Mesothelial cell of epicardium (in vitro differentiated cells): ENCODE measurements at places on chromosomes 7 and 10.

DNA sequence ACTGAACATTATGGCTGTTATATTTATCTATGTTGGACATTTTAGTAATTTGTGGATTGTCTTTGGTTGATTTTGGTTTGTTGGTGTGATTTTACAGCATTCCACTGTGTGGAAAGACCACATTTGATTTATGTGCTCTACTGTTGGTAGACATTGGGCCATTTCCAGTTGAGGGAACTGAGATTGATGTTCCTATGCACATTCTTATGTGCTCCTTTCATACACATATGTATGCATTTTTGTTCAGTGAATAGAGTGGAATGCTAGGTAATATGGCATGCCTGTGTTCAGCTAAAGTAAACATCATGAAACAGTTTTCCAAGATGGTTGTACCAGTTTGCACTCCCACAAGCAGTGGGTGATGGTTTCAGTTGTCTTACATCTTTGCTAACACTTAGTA lies 15.1 kb downstream of the CACNB2 start:
- DNase-seq: no peak

- DNase-seq: no peak
Measured at GRCh38 chr10:88157981-88158465, 294.6 kb downstream of the PTEN start.

GRCh38 chr7:100604976-100605911 lies 3.1 kb downstream of the PCOLCE start:
- DNase-seq: peak; percentile 57

GRCh38 chr10:29820890-29821461 lies 186.2 kb upstream of the SVIL start:
- no peak for DNase-seq

DNA sequence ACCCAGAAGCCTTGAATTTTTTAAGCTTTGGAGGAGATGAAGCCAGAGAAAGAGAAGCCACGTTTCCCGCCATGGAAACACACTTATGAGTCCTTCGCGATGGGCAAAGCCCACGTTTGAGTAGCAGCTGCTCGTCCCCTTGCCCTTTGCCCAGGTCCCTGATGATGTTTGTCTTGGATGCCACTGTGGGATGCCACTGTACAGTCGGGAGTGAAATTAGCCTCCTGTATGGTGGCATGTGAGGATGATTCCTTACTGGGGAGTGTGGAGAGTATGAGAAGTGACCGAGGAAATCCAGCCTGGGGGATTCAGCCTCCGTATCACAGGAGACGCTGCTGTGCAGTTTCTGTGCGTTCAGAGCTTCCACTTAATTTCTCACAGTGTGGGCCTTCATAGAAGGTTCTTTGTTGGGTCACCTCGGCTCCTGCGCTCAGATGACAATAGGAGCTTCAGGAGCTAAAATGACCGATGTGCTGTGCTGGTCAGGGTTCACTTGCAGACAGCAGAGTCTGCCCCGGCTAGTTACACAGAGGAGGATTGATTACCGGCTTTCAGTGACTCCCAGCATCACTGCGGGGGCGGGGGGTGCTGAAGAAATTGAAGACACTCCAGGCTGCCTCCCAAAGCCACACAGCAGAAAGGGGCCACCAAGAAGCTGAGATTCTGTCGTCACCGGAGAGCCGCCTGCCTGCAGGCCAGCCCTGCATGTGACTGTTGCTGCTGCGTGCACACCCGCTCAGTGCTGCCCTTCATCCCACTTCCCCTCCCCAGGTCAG lies 122.1 kb upstream of the SFMBT2 start:
- no peak for DNase-seq

- DNase-seq: no peak
Measured at GRCh38 chr7:91029688-91030087, 234.5 kb upstream of the FZD1 start.

DNA sequence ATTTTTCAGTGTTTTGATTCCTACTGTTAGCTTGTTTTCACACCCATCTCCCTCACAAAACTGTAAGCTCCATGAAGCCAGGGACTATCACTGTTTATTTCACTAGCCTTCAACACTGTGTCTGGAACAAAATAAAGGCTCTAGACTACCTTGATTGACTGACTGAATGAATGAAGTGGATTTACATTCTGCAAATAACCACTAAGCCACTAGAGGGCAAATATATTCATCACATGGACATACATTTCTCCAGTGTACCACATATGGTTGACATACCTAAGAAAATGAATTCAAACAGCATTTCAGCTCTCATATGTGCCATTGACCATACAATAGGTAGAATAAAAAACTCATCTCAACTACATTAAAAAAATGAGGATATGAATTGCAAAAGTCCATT lies 185.9 kb downstream of the RAB11FIP2 start:
- DNase-seq: no peak

GRCh38 chr7:129778770-129779601 lies 167.5 kb downstream of the NRF1 start:
- DNase-seq: no peak

- peak; percentile 49 for DNase-seq
Measured at GRCh38 chr7:29989257-29989995, at the start of gene SCRN1. SCRN1 (minus strand) TSS chr7:29989801; CDS start chr7:29969067, 20,734 bp downstream.

GRCh38 chr7:33916357-33917081 lies 11.2 kb downstream of the BMPER start:
- DNase-seq: no peak

DNA sequence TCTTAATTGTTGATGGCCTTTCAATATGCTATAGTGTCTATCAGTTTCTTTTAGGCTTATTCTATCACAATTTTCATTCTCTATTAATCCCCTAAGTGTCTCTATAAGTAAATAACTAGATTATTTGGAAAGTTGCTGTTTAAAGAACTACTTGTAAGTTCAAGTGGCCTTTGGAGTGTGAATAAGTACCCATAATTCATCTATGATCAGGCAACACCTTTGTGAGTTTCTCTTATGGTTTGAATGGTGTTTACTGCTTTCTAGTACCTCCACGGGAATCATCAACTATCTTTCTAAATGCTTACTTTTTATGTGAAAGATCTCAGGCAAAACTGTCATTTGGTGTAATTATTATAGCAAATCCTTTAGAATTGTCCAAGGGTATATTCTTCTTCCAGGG lies 166.7 kb downstream of the POU6F2 start:
- no peak for DNase-seq

- no peak for DNase-seq
Measured at GRCh38 chr7:123645516-123645915, 10.2 kb upstream of the LMOD2 start.

- DNase-seq: no peak
Measured at GRCh38 chr7:142914121-142914520, 19.4 kb downstream of the TRPV5 start.

GRCh38 chr10:112750427-112751167 lies 199.4 kb upstream of the TCF7L2 start:
- no peak for DNase-seq

DNA sequence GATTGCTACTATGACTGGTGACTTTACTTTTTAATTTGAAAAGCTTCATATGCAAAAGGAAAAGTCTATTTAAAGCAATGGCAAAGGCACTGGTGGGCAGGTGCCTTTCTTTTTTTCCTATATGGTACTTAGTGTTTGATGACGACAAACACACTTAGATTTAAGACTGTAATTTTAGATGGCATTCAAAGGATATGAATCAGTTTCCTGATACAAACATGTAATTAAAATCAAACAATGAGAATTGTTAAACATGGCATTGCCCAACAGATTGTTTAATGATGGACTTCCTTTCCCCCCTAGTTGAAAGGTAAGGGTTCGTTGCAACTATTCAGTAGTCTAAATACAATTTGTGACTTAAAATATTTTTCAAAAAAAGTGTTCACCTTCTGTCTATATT lies 106.5 kb upstream of the SEMA3C start:
- no peak for DNase-seq

DNA sequence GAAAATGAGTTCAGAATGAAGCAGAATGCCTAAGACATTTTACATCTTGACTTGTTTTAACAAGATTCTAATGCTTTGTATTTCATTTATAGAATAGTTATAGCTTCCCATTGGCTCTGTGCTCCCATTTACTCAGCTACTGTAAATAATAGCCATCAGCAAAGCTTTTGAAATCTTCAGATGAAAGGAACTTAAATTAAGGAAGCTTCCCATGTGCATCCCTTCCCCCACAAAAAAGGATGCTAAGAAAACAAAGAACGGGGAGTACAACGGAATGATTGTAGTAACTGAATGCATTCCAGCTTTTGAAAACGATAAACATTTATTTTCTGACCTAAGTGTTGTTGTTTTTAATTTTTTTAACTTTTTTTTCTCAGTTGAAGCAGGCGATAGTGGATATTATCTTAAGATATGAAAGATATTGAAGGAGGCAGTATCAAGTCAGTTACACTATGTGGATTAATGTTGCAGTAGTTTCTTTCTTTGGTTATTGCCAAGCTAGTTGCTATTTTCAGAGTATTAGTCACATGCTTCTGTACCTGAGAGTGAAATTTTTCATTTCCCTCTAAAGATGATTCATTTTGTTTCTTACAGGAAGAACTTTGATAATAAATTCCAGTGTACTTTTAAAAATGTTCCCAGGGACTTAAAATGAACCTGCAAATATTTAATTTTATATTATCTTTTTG lies 129.2 kb downstream of the KCND2 start:
- no peak for DNase-seq

DNA sequence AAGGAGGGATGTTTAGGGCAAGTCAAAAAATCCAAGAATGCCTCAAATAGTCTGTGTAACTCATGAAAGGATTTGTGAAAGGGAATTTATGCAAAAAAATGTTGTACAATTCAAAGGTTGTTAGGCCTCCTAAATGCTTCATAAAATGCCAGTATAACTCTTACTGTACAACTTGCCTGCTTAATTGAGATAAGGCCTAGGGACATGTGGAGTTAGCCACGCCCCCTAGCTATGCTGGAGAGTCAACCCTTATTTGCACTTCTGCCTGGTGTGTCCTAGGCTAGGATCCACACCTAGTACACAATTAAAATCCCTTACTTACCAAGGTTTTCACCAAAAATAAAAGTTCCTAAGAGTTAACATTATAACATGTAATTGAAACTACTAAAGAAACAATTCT lies 77.2 kb downstream of the ZNF680 start:
- DNase-seq: no peak

GRCh38 chr10:17276756-17277424 lies 48.8 kb downstream of the VIM start:
- no peak for DNase-seq

DNA sequence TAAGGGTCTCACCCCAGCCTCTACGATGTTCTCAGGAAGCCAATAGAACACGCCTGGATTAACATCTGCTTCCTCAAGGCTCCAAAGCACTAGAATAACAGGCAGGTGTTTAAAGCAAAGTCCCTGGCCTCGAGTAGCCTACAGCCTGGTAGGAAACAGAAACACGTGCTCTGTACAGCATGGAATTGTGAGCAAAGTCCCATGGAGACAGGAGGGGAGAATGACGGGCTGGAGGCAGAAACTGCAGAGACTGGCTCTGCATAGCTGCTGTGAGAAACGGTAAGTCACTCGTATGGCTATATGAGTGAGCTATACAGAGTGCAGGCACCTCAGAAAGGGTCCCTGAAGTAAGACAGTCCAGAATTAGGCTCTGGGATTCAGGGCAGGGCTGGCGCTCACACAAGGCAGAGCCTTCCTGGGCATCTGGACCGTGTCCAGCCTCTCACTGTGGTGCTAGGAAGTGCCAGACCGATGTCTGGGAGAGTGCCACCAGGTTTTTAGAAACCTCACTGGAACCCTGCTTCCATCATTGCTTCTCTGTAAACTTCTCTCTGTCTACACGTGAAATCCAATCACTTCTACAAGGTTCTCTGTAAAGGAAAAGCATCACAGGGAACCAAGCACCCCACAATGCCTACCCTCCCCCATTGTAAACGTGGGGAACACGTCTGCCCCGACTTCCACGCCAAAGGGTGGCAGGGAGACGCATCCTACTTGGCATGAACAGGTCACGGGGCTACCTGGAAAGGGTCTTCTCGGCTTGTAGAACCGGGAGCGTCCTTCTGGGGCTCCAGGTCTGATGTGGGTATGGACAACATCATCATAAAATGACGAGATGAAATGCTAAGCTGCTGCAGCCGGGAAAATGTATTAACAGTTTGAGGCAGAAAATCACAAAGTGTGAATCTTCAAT lies 38.8 kb upstream of the SHH start:
- DNase-seq: peak; percentile 16

GRCh38 chr10:36170943-36171501 lies 528.9 kb upstream of the FZD8 start:
- no peak for DNase-seq

DNA sequence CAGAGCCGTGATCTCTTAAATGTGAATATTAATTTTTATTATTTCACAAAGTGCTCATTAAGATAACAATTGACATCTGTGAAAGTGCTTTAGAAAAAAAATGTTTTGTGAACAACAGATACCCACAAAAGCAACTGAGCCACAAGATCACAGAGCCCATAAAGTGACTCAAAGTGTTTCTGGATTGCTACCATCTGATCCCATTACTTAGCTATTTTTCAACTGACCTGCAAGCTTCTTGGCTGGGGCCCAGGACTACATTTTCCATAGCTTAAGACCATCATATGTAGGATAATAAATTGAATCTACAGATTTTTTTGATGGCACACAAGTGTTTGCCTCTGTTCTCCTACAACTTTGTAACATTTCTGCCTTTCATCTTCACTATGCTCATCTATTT lies 674.4 kb downstream of the PHTF2 start:
- DNase-seq: peak; percentile 38

DNA sequence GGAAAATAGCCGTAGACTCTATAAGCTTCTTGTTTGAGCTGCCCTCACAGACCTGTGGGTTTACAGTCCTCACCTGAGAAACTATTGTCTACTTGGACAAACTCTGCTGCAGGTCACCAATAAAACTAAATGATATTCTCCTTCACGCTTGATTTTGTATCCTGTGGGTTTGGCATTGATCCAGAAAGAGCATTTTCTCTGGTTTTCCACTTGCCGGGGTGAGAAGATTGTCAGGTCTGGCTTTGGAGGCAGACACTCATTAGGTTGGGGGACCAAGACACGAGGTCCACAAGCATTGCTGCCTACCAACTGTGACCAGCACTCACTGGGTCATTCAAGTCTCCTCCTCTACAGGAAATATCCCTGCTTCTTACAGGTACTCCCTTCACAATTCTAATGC lies 68.5 kb downstream of the CDC14C start:
- no peak for DNase-seq

GRCh38 chr7:27520815-27521790 lies 141.6 kb downstream of the HIBADH start:
- DNase-seq: no peak

DNA sequence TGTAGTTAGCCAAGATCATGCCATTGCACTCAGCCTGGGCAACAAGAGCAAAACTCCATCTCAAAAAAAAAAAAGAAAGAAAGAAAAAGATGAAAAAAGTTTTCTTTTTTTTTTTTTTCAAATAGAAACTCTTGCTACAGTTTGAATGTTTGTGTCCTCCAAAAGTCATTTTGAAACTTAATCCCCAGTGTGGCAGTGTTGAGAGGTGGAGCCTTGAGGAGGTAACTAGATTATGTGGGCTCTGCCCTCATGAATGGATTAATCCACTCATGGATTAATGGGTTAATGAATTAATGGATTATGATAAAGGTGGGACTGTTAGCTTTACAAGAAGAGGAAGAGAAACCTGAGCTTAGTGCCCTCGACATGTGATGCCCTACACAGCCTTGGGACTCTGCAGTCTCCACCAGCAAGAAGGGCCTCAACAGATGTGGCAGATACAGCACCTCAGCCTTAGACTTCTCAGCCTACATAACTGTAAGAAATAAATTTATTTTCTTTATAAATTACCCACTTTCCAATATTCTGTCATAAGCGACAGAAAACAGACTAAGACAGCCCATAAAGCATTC lies 25.1 kb downstream of the CPEB3 start:
- no peak for DNase-seq
